ENCODE measurements at places on chromosomes 13 and 19.
A peak's percentile ranks its signal among the peaks of the same experiment; 100 is the strongest.

GRCh38 chr19:5621945-5622464 is 571 bp downstream of the SAFB2 start:
- peak; percentile 12 for DNase-seq

GRCh38 chr13:42035905-42036521 is 12.4 kb upstream of the DGKH start:
- no peak for DNase-seq

- DNase-seq = no peak
These were observed 56.6 kb downstream of the SMARCA4 start for GRCh38 chr19:11017275-11018035.

GRCh38 chr19:33878910-33879810 is 82.5 kb downstream of the KCTD15 start:
- DNase-seq = no peak

DNA sequence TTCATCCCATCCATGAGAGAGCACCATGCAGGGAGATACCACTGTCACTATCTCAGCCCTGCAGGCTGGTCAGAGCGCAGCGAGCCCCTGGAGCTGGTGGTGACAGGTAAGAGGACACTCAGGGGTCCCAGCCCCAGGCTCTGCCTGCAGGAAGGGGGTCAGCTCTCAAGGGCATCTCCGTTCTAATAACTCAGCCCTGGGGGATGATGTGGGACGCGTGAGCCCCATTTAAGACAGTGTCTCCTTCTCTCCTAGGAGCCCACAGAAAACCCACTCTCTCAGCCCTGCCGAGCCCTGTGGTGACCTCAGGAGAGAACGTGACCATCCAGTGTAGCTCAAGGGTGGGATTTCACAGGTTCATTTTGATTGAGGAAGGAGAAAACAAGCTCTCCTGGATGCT is 15.5 kb upstream of the KIR3DL3 start:
- DNase-seq = no peak

GRCh38 chr19:14182476-14182875 is 23.5 kb downstream of the ADGRL1 start:
- no peak for DNase-seq

- no peak for DNase-seq
These were observed 28.1 kb downstream of the CPT1C start for GRCh38 chr19:49718991-49719390.

DNA sequence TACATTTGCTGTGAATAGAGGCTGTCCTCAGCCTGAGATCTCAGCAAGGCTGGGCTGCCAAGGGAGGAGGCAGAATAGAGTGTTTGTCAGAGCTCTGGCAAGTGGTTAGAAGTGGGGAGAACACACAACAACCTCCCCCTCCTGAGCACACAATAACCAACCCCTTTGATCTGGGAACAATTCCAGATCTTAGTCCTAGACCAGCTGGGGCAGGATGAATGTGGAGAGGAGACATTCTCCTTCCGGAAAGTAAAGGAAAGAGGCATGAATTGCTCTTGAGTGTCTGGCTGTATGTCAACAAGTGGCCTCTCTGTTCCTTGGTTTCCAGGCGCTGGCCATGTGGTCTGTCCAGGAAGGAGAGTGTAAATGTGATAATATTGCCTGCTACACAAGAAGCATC is 114.9 kb upstream of the TMTC4 start:
- no peak for DNase-seq

GRCh38 chr19:54448040-54448773 is 792 bp upstream of the LENG8 start:
- DNase-seq = peak; percentile 21

GRCh38 chr19:46461537-46461936 is 9.8 kb downstream of the PNMA8A start:
- no peak for DNase-seq

GRCh38 chr19:28874742-28875141 is 338.2 kb downstream of the UQCRFS1 start:
- no peak for DNase-seq

GRCh38 chr13:92172191-92172590 is 773.8 kb downstream of the GPC5 start:
- DNase-seq = no peak

All from stimulated activated CD8-positive, alpha-beta memory T cell treated with anti-CD3 and anti-CD28 coated beads, Interleukin-7, amount 100 ng/mL, for 24 hours (primary cell).